ENCODE measurements at places on chromosomes 3 and 15. TPM values are rescaled to one million over a fixed set of nuclear protein-coding genes. Genes with fewer than 3 reads are reported as not detected.

The NIT2 gene
- 23.2 TPM for total RNA-seq

The TRIM71 gene
- total RNA-seq, result not detected

The MKRN3 gene
- total RNA-seq, result 0.37 TPM

The ALS2CL gene
- total RNA-seq, result 1.4 TPM

The MYL3 gene
- not detected for total RNA-seq
